Epithelial cell of prostate (primary cell): ENCODE measurements at places on chromosomes 5 and 9.

GRCh38 chr5:178462076-178462475 lies 128.1 kb downstream of the COL23A1 start:
- no peak for DNase-seq

GRCh38 chr9:110290001-110290400 lies 33.7 kb upstream of the TXN start:
- DNase-seq: no peak

DNA sequence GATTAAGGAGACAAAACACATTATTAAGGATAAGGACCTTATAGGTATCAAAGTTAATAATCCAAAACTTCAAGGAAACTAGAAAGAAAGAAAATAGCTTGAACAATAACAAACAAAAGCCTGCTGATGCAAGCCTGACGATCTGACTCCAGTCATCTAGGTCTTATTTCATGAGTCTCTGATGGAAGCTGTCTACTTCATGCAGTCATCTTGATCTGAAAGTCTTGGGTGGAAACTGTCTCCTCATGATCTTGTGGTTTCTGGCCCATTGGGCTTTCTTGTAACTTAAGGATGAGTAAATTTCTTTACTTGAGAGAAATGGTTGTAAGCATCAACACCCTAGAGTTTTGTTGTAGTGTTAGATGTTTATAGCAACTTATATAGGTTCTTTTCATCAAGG lies 20.6 kb upstream of the PSIP1 start:
- DNase-seq: no peak

DNA sequence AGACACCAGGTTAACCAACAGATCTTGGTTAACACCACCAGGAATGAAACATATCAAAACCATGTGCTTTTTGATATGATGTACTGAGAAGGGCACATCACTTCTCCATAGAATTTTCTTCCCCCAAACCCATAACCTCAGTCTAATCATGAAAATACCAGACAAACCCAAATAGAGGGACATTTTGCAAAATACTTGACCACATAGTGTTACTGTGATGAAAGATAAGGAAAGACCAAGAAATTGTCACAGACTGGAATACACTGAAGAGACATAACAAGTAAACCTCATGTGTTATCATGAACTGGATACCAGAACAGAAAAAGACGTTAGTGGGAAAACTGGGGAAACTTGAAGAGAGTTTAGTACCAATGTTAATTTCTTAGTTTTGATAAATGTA lies 74.9 kb upstream of the VCAN start:
- DNase-seq: no peak

DNA sequence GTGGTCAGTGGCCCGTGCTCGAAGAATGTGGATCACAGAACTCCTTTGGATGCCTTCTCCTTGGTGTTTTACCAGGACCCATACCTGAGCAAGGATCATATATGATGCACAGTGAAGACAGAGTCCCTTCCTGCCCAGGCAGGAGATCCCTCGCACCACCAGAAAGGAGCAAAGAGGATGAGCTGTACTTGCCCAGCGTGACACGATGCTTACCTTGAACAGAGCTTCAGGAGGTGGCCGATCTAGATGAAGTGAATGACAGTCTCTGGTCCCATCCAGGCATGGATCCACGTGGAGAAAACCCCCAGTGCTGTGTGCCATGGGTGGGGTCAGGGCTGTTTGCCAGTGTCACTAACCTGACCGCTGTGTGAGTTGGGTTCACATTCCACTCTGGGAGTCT lies 455.4 kb downstream of the GADD45G start:
- no peak for DNase-seq
